ENCODE measurements at places on chromosomes 2 and 18.
A peak's percentile ranks its signal among the peaks of the same experiment; 100 is the strongest.

DNA sequence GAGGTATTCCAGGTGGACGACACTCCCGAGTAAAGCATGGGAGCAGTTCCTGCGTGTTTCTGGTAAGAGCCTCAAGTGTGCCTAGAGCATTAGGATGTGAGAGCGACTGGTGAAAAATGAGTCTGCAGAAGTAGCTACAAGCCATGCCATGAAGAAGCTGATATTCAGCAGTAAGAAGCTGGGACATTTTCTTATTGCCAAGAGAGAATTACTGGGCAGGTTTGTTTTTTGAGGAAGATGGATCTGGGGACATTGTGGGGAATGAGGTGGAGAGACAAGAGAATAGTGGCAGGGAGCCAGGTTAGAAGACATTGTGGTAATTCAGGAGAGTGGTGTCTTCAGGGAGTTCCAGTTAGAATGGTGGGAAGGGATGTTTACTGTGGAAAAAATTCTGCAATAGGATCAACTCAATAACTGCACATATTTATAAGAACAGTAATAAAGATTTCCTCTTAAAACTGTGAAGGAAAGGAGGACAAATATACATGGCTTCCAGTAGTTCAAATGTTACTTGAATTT, 38.2 kb downstream of the CRIM1 start:
- DNase-seq, result no peak

DNA sequence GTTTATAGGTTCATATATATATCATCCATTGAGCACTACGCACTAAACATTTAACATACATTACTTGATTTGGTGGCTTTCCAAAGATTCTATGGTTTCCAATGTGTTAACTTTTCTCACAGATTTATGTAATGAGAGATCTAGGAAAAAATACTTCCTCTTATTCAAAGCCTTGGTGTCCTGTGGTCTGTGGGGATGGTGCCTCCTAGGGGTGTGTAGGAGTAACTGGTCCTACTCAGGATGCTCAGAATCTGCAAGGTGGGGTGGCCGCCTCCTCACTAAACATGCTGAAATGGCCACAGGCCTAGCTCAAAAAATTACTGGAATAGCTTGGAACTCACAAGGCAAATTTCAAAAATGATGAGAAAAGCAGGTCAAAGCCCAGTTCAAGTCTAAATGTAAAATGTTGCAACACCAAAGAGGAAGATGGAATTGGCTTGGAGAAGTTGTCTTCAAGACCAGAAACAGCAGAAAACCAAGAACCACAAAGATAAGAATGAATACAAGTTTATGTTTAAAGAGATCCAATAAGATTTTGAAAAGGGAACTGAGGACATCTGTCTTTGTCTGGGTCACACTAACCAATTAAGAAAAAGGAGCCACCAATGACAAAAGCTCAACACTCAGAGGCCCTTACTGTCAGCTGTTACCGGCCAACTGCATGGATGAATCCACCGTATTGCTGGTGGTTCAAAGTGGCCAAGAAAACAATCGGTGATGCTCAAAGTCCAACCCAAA, 11.5 kb downstream of the GPR55 start:
- no peak for DNase-seq

DNA sequence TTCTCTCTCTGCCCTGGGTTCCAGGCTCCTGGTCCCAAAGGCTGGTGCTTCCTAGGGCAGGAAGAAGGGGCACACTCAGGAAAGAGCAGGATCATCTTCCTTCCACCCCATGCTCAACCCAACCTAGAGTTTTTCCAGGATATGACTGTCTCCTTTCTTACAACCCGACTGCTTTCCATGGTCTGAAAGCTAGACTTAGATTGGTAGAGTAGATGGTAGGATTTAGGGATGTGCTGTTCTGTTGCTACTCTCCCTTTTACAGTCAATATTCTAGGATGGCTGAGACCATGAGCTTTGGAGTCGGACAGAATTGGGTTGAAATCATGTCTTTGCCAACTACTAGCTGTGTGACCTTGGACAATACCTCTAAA, 45.9 kb upstream of the IGFBP5 start:
- no peak for DNase-seq

GRCh38 chr2:74334931-74335333, 8.3 kb downstream of the SLC4A5 start:
- peak; percentile 52 for DNase-seq

- DNase-seq, result peak; percentile 38
Observed at GRCh38 chr2:226649871-226650660, 149.6 kb downstream of the IRS1 start.

- DNase-seq, result no peak
Observed at GRCh38 chr2:230347659-230348305, 20.8 kb downstream of the SP140L start.

DNA sequence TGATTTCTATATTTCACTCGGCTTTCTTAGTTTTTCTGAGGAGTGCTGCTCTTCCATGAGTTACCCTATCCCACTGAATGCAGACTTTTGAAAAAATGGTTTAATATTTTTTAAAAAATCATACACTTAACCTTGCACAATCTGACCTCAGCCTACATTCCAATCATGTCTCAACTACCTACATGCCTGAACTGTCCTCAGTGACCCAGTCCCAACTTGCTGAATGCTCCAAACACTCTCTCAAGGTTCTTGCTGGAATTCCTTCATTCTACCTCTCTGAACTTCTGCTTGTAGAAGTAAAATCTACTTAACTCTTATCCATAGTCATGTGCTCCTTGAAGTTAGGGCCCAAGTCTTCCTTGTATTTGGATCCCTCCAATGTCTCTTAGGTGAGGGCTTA, 181.6 kb downstream of the XIRP2 start:
- no peak for DNase-seq

DNA sequence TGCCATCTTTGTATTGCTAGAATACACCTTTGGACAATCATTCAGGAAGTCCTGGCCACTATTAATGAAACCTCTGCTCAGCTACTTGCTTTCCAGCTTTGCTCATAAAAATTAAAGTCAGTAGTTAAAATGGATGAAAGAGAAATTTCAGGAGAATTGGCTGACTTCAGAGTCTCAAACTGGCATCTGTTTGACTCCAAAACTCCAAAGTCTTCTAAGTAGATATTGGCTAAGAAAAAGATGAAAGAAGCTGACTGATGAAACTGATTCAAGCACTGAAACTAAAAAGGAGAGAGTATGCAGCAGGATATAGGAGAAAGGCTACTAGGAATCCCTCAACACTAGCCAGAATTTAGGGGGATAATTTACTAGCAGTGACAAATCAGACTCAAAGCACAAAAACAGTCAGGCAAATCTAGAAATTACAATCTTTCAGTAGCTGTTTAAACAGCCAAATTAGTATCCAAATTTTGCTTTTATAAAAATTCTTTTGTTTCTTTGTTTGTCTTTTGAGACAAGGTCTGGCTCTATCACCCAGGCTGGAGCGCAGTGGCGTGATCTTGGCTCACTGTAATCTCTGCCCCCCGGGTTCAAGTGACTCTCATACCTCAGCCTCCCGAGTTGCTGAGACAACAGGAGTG, 52.1 kb upstream of the DTNA start:
- no peak for DNase-seq

- no peak for DNase-seq
Observed at GRCh38 chr2:100409975-100410647, 7.4 kb downstream of the CHST10 start.

GRCh38 chr18:22900558-22901238, 32.4 kb upstream of the RBBP8 start:
- no peak for DNase-seq

DNA sequence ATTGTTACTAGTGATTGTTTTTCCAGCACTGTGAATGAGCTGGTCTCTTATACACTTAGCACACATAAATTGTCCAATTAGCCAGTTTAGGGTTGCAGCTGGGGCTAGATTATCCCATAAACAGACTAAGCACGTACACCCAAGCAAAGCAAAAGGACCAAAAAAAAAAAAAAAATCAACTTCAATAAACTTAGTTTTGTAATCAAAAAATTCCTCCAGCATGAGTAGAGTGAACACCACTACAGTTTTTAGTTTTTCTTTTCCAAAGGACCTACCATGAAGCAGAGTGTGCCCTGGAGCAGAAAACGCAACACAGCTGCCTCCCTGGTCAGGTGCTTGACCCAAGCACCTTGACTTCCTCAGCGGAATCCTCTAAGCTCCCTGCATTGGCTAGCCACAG, 249.4 kb upstream of the SLC14A2 start:
- DNase-seq, result no peak

- no peak for DNase-seq
Observed at GRCh38 chr18:77481541-77481940, 231.9 kb downstream of the GALR1 start.

DNA sequence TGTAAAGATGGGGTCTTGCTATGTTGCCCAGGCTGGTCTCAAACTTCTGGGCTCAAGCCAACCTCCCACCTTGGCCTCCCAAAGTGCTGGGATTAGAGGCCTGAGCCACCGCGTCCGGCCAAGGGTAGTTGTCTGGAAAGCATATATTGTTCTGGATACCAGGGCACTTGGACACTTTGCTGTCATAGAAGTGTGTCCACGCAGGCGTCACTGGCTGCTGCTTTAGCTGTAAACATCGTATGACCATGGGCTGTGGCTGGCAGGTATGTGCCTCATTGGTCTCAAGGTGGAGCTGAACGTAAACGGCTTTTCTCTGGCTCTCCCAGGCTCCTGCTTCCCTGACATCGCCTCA, 3.2 kb upstream of the GPR35 start:
- no peak for DNase-seq

- DNase-seq, result no peak
Observed at GRCh38 chr2:226845386-226846116, 9.7 kb downstream of the RHBDD1 start.

All from activated CD4-positive, alpha-beta T cell treated with anti-CD3 and anti-CD28 coated beads, Interleukin-2, amount 50 U/mL, for 24 hours (primary cell).